Smooth muscle cell of trachea (primary cell): ENCODE measurements at places on chromosomes 3 and 15. TPM values are rescaled to one million over a fixed set of nuclear protein-coding genes. Genes with fewer than 3 reads are reported as not detected.

Gene COLQ
- total RNA-seq = 0.15 and 0.66 TPM in 2 replicates

Gene TGM5
- not detected in 2 replicates for total RNA-seq

Gene TTC14
- total RNA-seq = 41.6 and 49.1 TPM in 2 replicates

Gene LHFPL4
- under 0.01 TPM in 2 replicates for total RNA-seq

Gene CX3CR1
- not detected in 2 replicates for total RNA-seq

Gene TMEM40
- 0.15 TPM in 1 of 2 replicates, not detected in the other for total RNA-seq

Gene CORO2B
- total RNA-seq = 31.3 and 42.5 TPM in 2 replicates

Gene DET1
- total RNA-seq = 6.6 and 8.1 TPM in 2 replicates

Gene SLCO2A1
- not detected in 2 replicates for total RNA-seq

Gene ACTC1
- total RNA-seq = not detected in 2 replicates

Gene GP9
- not detected in 2 replicates for total RNA-seq

Gene LPP
- total RNA-seq = 56.7 and 61.9 TPM in 2 replicates

Gene RNU5B-1
- total RNA-seq = not detected in 2 replicates

Gene DCLK3
- not detected in 2 replicates for total RNA-seq

Gene OR5K2
- total RNA-seq = not detected in 2 replicates

Gene SV2B
- total RNA-seq = not detected in 2 replicates

Gene SERPINI2
- not detected in 2 replicates for total RNA-seq

Gene CHRD
- 0.73 and 2.6 TPM in 2 replicates for total RNA-seq

Gene CLDN18
- under 0.01 TPM in 1 of 2 replicates, not detected in the other for total RNA-seq

Gene GPR160
- 0.29 and 0.33 TPM in 2 replicates for total RNA-seq

Gene CELSR3
- total RNA-seq = 1.0 and 3.5 TPM in 2 replicates

Gene ECE2
- under 0.01 TPM in 1 of 2 replicates, not detected in the other for total RNA-seq

Gene RPP25
- 2.0 and 6.3 TPM in 2 replicates for total RNA-seq

Gene ANKRD34C
- total RNA-seq = not detected in 2 replicates

Gene CCR3
- 0.33 TPM in 1 of 2 replicates, not detected in the other for total RNA-seq

Gene GUCA1C
- not detected in 2 replicates for total RNA-seq

Gene RPL29
- 1,028 and 1,056 TPM in 2 replicates for total RNA-seq

Gene C2CD4A
- not detected in 2 replicates for total RNA-seq

Gene UCN2
- 1.2 and 1.3 TPM in 2 replicates for total RNA-seq

Gene CFAP100
- not detected in 2 replicates for total RNA-seq

Gene RCN2
- total RNA-seq = 39.7 and 83.2 TPM in 2 replicates

Gene CKMT1A
- not detected in 2 replicates for total RNA-seq

Gene TIGIT
- total RNA-seq = not detected in 2 replicates

Gene AHSG
- not detected in 2 replicates for total RNA-seq

Gene LTF
- not detected in 2 replicates for total RNA-seq
